Gastroesophageal sphincter (tissue), 4 donors: ENCODE measurements at places on chromosomes 13 and 19. TPM values are rescaled to one million over a fixed set of nuclear protein-coding genes. Genes with fewer than 3 reads are reported as not detected.

Gene ATP4B
- not detected for total RNA-seq

Gene NDFIP2
- 10.2 TPM for total RNA-seq

Gene CYSLTR2
- total RNA-seq: 2.2 TPM

Gene ANKLE1
- not detected for total RNA-seq

DNA sequence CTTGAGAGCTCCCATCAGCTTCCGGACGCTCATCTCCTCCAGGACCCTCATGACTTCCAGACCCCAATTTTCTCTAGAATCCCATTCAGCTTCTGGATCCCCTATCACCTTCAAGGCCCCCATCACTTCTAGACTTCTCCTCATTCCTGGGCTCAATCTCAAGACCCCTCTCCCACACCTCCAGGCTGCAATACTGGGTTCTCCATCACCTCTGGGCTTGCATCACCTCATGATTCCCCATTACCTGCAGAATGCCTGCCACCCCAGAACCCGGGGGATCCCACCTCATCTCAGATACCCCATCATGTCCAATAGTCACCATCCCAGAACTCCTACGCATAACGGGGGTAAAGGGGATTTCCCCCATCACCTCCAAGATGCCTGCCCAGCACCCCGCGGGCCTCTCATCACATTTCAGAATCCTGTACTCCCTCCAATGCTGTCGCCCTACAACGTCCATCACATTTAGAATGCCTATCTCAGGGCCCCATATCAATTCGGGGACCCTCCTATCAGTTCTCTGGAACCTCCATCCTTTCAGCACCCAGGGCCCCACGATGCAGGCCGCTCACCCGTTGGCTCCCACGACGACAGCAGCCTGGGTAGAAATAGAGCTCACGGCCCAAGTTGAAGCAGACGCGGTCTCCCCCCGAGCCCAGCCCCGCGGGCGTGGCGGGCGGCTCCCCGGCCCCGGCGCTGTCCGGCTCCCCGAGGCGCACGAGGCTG, 738 bp downstream of the DMWD start:
- no peak for ATAC-seq

GRCh38 chr19:46021531-46022041, 1.3 kb downstream of the PGLYRP1 start:
- ATAC-seq: no peak

- no peak for ATAC-seq
Observed at GRCh38 chr13:112752711-112753541, 63.1 kb downstream of the ATP11A start.

DNA sequence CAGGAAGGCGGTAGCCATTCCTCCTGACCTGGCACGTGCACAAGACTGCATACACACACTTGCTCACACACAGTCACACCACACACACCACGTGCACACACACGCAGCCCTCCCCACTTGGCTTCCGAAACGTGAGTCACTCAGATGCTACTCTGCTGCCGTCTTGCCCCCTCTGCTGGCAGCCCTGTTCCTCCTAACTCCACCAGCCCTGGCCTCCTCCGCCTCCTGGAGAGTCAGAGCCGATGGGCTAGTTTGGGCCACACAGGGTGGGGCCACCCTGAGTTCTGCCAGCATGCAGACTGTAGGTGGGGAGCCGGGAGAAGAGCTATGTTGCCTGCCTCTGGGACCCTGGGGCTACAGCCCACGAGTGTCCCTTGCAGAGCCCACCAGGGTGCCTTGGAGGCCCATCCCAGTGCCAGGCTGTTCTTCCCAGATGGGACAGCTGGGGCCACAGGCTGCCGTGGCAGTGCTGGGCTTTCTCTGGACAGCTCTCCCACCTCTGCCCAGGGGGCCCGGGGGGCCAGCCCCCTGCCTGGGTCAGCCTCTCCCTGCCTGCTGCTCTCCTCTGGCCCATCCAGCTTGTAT, 12.1 kb downstream of the PIN1 start:
- ATAC-seq: peak; percentile 81

GRCh38 chr19:46659151-46660007, 1.6 kb downstream of the DACT3 start:
- ATAC-seq: no peak

GRCh38 chr19:44005973-44006372, 3.2 kb downstream of the ZNF230 start:
- ATAC-seq: no peak
